ENCODE measurements at places on chromosomes 3 and 15. TPM values are rescaled to one million over a fixed set of nuclear protein-coding genes. Genes with fewer than 3 reads are reported as not detected.

Gene SKOR1
- total RNA-seq, result not detected

Gene TJP1
- total RNA-seq, result 57.8 TPM

Gene FGD5
- total RNA-seq, result 0.03 TPM

Gene HCLS1
- 0.15 TPM for total RNA-seq

Gene PLS1
- 11.1 TPM for total RNA-seq

Gene MRPS22
- 42.2 TPM for total RNA-seq

Gene LTF
- total RNA-seq, result not detected

Gene SCAMP5
- 12.5 TPM for total RNA-seq

Gene TMEM212
- total RNA-seq, result not detected

Gene C3orf49
- not detected for total RNA-seq

Gene DUOXA1
- total RNA-seq, result 0.30 TPM

Gene ROPN1
- total RNA-seq, result not detected

Gene REC114
- total RNA-seq, result not detected

Gene WDR93
- 0.21 TPM for total RNA-seq

Gene SCG5
- total RNA-seq, result 1.9 TPM

Gene TMCO5A
- not detected for total RNA-seq

Gene OXNAD1
- 8.9 TPM for total RNA-seq

Gene CP
- total RNA-seq, result 6.1 TPM

Gene TGM5
- not detected for total RNA-seq

Gene GOLGA8G
- total RNA-seq, result not detected

Gene EPHA3
- not detected for total RNA-seq

Gene AGBL1
- total RNA-seq, result not detected

Gene CLASP2
- 18.1 TPM for total RNA-seq

Gene GNAI2
- 39.0 TPM for total RNA-seq

Gene FBN1
- 5.5 TPM for total RNA-seq

Gene MED12L
- 0.42 TPM for total RNA-seq

Gene BTLA
- total RNA-seq, result not detected

Gene UBXN7
- total RNA-seq, result 7.8 TPM
